NCI-H526 treated with DMSO at 0.1 percent for 48 hours (cell line): ENCODE measurements at places on chromosomes 6 and 20.

DNA sequence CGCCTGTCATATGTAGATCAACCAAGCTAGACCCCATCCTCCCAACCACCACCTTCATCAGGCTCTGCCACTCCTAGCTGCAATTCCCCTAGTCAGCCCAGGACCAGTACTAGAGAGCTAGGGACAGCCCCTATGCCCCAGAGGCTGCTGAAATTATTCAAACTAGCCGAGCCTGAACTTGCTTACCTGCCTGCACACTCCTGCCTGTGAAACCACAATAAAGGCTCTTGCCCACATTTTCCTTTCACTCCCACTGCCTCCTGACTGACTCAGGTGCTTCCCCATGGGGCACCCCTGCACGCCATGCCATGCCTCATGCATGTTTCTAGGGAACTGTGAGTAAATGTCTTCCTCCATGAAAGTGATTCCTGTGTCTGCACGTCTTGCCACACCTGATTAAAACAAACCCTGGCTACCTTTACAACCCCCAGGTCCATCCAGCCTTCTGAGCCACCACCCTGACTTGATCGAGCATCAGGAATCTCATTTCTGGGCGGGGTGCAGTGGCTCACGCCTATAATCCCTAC lies 66.5 kb upstream of the IER3 start:
- peak; percentile 66 for DNase-seq

DNA sequence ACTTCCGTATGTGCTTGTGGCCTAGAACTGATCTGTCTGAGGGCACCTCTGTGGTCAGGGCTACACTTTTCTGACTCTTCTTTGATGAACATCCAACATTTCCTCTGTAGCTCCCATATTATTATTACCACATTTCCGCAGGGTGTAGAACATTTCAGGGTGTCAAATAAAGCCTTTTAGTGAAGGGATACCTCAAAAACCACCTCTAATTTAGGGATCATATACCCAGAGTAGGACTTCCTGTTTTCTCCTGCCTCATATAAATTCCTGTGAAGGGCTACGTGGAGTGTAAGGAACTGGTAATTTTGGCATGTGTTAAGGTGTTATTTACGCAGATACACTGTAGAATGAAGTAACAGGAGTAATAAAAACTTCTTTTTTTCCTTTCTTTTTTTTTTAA lies 5.5 kb upstream of the MUC22 start:
- DNase-seq = no peak

DNA sequence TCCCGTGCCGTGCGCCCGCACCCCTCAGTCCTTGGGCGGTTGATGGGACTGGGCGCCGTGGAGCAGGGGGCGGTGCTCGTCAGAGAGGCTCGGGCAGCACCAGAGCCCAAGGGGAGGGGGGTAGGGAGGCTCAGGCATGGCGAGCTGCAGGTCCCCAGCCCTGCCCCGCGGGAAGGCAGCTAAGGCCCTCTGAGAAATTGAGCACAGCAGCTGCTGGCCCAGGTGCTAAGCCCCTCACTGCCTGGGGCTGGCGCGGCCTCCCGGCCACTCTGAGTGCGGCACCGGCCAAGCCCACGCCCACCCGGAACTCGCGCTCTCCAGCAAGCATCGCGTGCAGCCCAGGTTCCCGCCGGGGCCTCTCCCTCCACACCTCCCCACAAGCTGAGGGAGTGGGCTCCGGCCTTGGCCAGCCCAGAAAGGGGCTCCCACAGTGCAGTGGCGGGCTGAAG lies 16.4 kb downstream of the SOX4 start:
- no peak for DNase-seq

- no peak for DNase-seq
Observed at GRCh38 chr6:3432416-3432815, 24.4 kb downstream of the SLC22A23 start.

- no peak for DNase-seq
Observed at GRCh38 chr20:49668181-49668877, 45.3 kb downstream of the B4GALT5 start.
